Neural crest cell (in vitro differentiated cells): ENCODE measurements at places on chromosomes 2 and 18. TPM values are rescaled to one million over a fixed set of nuclear protein-coding genes. Genes with fewer than 3 reads are reported as not detected.

DNA sequence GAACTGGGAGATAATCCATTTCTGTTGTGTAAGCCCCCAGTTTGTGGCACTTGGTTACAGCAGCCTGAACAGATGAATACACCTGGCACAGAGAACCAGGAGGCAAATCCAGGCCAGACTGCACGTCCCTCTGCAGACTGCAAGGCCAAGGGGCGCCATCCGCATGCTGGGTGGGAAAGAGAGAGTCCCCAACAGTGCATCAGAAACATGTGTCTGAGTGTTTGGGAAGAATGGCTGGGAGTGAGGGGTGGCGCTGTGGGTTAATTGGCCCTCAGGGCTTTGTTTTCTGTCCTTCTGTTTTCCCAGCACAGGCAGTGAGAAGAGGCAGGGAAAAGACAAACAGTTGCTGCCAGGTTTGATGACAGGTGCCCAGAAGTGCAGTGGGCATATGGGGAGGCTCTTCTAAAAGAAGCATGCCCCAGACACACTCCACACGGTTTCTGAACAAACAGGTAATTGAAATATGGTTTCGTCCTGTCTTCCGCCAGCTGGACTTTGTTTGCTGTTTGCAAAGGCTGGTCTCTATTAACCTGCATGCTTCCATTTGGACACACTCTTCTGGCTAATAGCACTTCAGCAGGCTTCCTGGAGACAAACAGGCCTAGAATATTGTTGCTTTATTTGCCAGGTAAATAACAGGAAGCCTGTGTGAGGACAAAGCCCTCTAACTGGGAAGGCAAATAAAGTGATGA, 43.4 kb upstream of the SEC11C start:
- DNase-seq: no peak

DNA sequence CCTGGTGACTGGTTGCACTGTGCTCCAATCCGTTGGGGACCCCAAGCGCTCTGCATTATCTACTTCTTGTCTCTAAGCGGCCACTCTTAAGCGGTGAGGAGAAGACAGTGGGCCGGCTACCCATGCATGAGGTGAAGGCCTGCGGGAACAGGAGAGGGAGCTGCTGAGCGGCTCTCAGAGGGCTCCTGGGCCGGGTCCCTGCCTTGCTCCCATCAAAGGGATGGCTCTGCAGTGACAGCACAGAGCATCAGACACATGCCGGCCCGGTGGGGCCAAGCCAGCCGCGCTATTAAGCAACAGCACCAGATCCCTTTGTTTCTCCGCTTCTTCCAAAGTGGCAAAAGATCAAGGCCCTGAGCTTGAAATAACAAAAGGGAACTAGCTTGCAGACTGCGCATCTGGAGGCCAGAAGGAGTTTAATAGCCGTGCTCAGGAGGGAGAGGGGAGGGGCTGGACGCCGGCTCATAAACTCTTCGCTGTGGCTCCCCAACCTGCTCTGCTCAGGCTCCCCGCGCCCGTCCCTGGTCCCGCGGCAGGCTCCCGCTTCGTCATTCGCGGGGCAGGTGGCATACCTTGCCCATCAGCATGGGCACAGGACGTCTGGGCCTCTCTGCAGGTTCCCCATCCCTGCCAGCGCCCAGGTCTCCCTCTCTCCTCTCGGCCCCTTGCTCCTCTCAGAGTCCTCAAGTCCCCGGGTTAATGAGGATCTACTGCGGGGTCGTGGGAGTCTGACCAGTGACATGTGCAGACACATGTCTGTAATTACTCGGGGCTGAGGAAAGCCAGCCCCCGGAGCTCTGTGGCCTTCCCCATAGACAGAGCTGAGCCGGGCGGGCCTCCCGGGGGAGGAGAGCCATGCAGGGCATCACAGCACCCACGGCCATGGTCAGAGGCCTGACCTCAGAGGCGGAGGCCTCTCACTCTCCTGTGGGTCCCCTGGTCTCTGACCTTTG, 96.7 kb downstream of the ASB1 start:
- peak; percentile 28 for DNase-seq

- DNase-seq: no peak
These were observed 67.8 kb upstream of the HNMT start for GRCh38 chr2:137896467-137896866.

The KLHL41 gene
- 0.73 and 1.4 TPM in 2 replicates for total RNA-seq

GRCh38 chr2:176446718-176447414, 177.6 kb downstream of the MTX2 start:
- no peak for DNase-seq

The CNRIP1 gene
- total RNA-seq: 36.6 and 37.3 TPM in 2 replicates

GRCh38 chr2:65834771-65835475, 402.5 kb upstream of the SPRED2 start:
- no peak for DNase-seq

- no peak for DNase-seq
These were observed 85.6 kb downstream of the CD8B2 start for GRCh38 chr2:106572541-106573450.

- no peak for DNase-seq
These were observed 25.0 kb upstream of the TMBIM1 start for GRCh38 chr2:218317303-218317630.
